AG10803 (cell line): ENCODE measurements at places on chromosomes 5 and 9.

GRCh38 chr5:112064956-112065355, 308.0 kb upstream of the NREP start:
- DNase-seq: no peak

DNA sequence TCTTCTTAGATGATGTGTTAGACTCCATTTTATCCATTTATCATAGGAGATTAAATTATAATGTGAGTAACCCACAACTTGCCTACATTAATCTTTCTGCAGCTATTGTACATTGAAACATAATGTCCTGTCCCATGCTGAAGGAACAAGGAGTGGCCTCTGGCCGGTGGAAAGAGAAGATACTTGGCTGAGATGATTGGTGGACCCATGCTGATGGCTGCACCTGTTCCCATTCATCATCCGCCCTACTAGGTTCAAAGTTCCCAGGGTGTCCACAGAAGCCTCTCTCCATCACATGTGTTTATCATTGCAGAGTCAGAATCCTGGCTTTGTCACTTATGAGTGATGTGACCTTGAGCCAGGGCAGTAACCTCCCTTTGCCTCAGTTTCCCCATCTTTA, 24.7 kb downstream of the FBXL7 start:
- no peak for DNase-seq

GRCh38 chr5:102991802-102992201, 128.1 kb downstream of the GIN1 start:
- no peak for DNase-seq

- no peak for DNase-seq
Observed at GRCh38 chr9:113395000-113395861, 5.9 kb downstream of the ALAD start.

DNA sequence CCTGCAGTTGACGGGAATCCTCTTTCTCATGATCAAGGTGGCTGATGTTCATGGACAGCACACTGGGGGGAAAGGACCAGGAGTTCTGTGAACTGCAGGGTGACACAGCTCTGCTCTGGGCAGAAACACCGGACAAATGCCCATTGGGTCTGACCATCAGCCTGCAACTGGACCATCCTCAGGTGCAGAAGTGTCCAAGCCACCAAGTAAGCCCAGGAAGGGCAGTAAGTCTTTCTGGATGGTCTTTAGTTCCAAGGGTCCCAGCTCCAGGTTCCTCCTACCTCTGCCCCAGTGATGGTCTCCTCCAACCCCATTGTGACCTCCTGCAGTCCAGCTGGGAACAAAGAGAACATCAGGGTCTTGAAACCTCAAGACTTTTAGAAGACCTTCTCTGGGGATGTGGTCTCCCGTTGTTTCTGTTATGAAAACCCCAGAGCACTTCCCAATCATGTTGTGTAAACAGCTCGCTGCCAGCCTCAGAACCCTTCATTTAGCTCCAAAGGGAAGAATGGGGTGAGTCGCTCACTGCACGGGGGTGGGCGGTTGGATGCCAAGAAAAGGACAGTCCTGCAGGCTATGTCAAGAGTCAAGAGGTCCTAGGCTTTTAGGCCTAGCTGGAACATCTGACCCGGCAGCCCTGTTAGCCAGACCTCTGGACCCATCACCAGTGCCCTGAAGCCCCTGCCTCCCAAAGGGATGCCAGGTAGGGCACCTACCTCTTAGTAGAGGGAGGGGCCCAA, 41.8 kb upstream of the TCF7 start:
- DNase-seq: no peak

DNA sequence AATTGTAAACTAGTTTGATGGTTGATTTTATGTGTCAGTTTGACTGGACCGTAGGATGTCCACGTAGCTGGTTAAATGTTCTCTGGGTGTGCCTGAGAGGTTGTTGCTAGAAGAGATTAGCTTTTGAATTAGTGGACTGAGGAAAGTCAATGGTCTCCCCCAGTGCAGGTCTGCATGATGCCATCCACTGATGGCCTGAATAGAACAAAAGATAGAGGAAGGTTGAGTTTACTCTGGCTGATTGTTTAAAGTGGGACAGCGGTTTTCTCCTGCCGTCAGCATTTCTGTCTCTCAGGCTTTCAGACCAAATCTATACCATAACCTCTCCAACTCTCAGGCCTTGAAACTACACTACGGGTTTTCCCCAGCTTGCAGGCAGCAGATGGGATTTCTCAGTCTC, 899.2 kb upstream of the WWC1 start:
- no peak for DNase-seq

- DNase-seq: no peak
Observed at GRCh38 chr9:19620326-19620725, 168.5 kb downstream of the SLC24A2 start.

GRCh38 chr5:119355244-119355638, 578 bp upstream of the TNFAIP8 start:
- no peak for DNase-seq

- DNase-seq: no peak
Observed at GRCh38 chr5:172846249-172846648, 12.2 kb downstream of the ERGIC1 start.

- peak; percentile 51 for DNase-seq
Observed at GRCh38 chr9:108885643-108886348, 23.7 kb downstream of the ACTL7A start.

- DNase-seq: no peak
Observed at GRCh38 chr9:68697851-68698250, 7.2 kb upstream of the PIP5K1B start.

DNA sequence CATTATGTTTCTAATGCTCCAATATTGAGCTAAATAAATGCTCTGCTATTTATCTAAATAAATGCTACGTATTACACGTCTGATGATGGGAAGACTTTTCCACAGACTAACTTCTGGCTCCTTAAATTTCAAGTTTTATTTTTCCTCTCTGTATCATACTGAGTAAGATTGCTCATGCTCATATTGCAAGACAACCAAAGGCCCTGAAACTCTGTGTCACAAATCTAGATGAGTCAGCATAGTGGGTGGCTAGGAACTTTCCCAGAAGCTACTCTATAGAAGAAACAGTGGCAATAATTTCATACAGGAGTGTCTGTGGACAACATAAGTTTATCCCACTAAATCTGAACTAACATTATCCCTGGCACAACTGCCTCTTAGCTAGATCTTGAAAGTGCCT, 53.0 kb upstream of the RFX3 start:
- DNase-seq: peak; percentile 69

GRCh38 chr5:17360879-17361278, 137.2 kb upstream of the TAF11L2 start:
- no peak for DNase-seq

DNA sequence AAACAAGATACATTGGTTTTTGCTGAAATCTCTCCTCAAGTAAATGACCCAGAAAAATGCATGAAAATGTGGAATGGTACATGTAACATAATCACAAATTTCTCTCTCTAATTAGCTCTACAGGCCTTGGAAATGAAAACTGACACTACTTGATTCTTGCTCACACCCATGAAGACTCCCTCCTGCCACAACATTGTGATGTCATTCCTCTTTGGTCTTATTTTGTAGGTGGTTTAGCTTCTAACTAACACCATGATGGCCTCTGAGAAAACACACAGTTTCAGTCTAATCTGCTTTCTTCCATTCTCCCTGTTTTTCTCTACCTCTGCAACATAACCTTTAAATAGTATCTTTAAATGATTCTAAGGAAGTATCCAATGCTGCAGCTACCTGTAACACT, 78.6 kb upstream of the FAM174A start:
- DNase-seq: no peak

GRCh38 chr5:73673161-73673591, 47.2 kb downstream of the ARHGEF28 start:
- peak; percentile 85 for DNase-seq

- DNase-seq: peak; percentile 2
Observed at GRCh38 chr5:118894709-118895108, 93.6 kb downstream of the DTWD2 start.

GRCh38 chr9:98175762-98176161, 16.7 kb downstream of the CORO2A start:
- DNase-seq: no peak

DNA sequence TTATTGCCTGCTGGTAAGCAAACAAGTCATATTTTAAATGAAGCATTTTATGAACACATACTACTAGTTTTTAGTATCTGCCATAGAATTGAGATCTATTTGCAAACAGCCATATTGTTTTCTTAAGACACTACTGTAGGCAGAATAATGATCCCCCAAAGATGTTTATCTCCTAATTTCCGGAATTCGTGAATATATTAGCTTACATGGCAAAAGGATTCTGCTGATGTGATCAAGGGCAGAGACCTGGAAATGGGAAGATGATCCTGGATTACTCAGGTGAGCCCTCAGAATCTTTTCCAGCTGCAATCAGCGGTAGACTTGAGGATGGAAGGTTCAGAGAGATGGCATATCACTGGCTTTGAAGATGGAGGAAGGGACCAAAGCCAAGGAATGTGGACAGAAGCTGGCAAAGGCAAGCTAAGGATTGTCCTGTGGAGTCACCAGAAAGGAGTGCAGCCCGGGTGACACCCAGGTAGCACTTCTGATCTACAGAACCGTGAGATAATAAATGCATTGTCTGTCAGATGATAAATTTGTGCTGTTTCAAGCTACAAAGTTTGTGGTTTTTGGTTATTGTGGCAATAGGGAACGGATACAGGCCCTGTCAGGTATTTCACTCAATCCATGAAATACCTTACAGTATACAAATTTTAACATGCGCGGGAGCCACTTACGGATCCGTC, 1.0 kb upstream of the ERCC6L2 start:
- peak; percentile 27 for DNase-seq

DNA sequence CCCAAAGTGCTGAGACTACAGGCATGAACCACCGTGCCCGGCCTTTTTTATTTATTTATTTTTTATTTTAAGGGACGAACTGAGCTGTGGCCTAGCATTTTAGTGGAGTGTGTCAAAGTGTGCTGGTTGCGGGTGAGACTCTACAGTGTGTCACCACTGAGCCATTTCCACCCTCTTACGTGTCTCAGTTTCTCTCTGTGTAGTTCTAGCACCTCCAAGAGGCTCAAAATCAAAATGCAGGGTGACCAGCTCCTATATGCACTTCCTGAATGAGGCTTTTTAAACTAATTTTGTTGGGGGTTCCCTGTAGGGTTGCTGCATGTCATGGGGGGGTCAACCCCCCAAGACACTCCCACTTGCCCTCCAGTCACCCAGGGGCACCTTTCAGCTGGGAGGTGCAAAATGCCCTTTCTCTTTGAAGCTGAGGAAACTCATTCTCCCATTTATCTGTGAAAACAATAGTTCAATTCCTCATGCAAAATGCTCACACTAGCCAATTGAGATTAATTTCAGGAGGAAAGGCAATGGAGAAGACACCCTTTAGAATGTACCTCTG, 69.3 kb downstream of the COL15A1 start:
- no peak for DNase-seq

DNA sequence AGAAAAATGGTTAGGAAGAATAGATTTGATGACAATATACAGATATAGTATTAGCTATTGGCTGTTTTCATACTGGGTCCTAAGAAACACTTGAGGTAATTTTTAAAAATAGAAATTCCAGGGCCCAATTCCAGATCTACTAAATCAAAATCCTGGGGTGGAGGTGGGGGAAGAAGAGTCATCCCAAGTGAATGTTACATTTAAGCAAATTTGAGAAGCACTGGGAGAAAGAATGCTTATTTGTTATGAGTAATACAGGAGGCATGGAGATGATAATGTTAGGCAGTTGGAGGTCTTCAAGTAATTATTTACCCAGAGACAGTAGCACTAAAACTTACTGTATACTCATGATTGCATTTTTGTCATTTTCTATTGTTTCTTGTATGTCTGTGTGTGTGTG, 93.0 kb upstream of the DAB2 start:
- DNase-seq: peak; percentile 98

DNA sequence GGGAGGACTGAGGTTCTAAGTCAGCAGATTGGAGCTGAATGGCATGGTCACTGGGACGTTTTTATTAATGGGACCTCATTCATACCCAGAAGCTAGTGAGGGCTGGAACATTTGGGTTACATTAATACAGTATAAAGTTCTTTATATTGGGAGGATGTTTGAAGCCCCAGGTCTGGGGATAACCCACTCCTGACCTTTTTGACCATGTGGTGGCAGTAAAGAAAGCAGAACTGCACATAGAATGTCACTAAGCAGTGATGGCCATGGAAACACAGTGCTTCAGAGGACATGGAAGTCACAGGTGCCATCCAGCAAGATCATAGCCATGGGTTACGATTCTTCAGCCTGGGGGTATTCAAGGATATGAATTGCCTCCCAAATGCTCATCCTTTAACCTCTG, 176.0 kb downstream of the ATP10B start:
- no peak for DNase-seq

DNA sequence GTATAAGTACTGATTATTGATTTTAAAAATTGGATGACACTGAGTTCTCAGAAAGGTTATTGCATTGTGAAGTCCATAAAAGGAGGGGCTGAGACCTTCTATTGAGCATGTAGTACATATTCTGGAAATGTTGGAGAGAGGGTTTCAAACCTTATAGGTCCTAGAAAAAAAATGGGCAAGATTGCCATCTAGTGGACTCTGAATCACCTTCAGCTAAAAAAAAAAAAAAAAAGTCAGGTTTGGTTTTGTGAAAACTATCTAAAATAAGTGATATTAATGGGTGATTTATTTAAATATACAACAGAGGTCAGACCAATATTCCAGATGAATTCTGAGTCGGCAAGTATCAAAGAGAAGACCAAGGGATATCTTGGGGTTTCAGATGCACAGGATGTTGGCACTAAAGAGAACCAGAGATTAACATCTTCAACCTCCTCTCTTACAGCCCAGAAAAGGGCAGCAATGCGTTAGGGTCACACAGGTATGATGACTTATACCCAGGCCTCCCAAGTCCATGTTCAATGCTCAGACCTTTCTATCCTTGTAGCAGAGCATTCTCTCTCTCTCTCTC, 109.8 kb upstream of the NMUR2 start:
- peak; percentile 24 for DNase-seq

DNA sequence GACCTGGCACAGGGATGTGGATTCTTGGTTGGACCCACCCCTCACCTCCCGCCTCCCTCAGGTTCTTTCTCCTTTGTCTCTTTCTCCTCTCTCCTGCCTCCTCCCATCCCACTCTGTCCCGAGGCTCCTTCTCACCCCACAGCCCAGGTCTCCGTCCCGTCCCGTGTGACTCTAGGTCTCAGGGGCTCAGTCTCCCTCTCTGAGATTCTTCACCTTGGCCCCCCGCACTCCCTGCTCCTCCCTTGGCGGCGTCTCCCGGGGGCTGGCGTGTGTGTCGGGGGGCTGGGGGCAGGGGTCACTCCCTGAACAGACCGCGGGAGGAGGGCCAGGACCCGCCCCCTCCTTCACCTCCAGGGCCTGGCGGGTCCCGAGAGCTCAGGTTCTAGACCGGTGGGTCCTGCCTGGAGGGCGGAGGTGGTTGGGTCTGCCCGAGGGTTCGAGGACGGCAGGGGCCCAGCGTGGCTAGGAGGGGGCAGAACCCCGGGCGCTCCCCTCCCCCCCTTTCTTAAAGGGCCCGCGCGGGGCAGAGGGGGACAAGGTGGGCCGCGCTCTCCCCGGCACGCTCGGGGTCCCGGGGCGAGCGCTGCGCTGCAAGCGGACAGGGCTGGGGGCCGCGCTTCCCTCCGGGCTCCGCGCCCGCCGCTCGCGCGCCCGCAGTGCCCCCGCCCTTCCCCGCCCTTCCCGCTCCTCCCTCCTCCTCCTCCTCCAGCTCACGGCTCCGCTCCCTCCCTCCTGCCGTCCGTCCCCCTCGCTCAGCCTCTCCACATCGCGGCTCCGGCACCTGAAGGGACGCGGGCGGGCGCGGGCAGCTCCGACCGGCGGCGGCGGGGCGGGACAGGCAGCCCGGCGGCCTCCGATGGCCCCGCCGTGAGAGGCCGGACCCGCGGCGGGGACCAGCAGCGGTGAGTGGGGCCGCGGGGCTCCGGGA, at the start of gene PSD2:
Gene PSD2 (plus strand): TSS at position 735 of the 928 bp plus-strand sequence. CDS start 13,633 bp downstream, outside the sequence.
- DNase-seq: no peak

GRCh38 chr5:136802383-136802782, 437.0 kb upstream of the TRPC7 start:
- peak; percentile 43 for DNase-seq
